ENCODE measurements at places on chromosomes 7 and 10. TPM values are rescaled to one million over a fixed set of nuclear protein-coding genes. Genes with fewer than 3 reads are reported as not detected.

DNA sequence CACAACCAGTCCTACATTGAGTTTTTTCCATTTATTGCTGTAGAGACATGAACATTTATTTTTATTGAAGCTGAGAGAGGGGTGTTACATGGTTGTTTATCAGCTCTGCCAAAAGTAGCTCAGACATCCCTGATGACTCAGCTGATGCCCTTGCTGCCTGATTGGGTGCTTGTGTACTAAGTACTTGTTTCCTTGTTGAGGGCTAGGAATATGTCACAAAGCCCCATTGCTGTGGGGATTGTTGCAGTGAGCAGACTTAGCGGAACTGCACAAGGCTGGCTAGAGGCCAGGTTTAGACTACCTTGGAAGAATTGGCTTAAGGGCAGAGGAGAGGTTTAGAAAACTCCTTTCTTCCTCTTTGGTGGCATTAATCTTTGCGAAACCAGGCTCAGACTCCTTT lies 110.6 kb downstream of the AUTS2 start:
- DNase-seq: no peak

DNA sequence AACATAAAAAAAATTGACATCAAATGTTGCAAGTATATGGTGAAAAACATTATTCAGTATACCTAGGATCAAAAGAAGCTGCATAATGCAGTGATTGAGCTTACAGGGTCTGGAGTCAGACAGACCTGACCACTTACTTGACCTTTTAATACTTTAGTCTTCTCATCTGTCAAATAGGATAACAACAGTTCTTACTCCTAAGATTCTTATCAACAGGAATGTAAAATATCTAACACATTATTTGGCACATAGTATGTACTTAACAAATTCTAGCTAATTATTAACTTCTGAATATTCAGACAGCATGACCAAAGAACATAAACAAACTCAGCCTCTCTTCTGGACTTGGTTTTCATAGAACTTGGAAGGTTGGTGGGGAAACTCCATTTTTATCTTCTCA lies 45.6 kb upstream of the PIP4K2A start:
- DNase-seq: no peak

GRCh38 chr7:90298145-90299038 lies 22.7 kb downstream of the FAM237B start:
- no peak for DNase-seq

DNA sequence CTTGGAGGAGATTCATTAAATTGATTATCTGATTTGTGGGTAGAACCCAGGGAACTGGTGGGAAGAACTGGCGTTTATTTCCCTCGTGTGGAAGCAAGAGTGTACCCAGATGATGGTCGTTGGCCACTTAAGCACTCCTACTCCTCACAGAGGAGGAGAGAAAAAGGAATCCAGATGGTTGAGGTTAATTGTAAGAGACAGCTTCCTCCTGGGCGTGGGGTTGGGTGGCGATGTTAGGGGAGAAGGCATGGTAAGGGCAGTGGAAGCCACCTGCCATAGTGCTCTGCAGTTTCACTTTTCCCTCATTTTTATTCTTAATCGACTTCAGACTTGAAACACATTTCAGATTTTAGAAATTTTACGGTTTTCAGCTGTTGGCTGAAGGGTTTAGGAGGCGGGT lies 104.1 kb downstream of the DOCK1 start:
- no peak for DNase-seq

DNA sequence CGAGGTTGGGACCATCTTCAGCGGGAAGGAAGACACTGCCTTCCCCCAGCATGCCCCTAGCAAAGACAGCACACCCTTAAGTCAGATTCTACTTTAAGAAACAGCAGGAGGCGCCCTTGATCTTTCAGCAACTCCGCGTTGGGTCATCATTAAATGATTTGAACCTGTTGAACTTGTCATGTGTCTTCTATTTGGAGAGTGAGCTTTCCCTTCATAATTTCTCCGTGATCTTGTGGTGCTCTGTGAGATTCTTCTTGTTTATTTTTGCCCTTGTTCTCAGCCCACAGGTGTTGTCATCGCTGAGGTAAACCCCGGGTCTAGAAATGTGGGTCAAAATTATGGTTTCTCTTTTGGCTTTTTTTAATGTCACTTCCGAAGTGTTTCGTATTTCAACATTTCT lies 49.5 kb upstream of the PITRM1 start:
- DNase-seq: no peak

GRCh38 chr7:71988201-71988600 lies 423.9 kb downstream of the CALN1 start:
- DNase-seq: no peak

GRCh38 chr7:67105377-67105776 lies 108.7 kb downstream of the TYW1 start:
- DNase-seq: no peak

GRCh38 chr7:86207740-86208139 lies 436.0 kb upstream of the GRM3 start:
- DNase-seq: no peak

GRCh38 chr7:37701769-37702168 lies 18.2 kb downstream of the GPR141 start:
- DNase-seq: no peak

DNA sequence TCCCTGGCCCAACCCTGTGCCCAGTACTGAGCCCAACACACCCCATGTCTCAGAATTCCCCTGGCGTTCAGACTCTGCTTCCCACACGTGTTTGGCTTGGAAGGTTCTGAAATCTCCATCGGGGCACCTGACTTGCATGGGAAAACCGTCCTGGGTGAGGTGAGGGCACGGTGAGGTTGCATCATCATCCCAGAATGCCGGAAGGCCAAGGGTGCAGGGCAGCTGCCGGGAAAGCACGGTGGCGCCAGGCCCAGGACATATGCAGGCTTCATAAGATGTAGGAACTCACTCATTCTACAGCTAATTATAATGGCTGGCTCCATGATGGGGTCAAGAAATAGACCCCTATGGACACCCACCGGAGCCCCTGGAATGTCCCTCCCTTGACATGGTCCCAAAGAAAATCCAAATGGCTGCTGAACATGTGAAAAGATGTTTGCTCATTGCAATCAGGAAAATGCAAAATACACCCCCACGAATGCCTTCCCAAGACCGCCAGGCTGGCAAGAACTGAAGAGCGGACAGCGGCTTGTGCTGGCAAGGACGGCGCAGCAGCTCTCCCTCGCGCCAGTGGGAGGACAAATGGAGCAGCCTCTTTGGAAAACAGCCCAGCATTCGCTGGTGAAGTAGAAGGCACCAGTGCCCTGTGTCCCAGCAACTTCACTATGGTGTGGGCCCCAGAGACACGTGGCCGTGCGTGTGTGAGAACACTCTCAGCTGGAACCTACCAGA lies 2.3 kb downstream of the KNDC1 start:
- DNase-seq: no peak

The ZP3 gene
- not detected for total RNA-seq

DNA sequence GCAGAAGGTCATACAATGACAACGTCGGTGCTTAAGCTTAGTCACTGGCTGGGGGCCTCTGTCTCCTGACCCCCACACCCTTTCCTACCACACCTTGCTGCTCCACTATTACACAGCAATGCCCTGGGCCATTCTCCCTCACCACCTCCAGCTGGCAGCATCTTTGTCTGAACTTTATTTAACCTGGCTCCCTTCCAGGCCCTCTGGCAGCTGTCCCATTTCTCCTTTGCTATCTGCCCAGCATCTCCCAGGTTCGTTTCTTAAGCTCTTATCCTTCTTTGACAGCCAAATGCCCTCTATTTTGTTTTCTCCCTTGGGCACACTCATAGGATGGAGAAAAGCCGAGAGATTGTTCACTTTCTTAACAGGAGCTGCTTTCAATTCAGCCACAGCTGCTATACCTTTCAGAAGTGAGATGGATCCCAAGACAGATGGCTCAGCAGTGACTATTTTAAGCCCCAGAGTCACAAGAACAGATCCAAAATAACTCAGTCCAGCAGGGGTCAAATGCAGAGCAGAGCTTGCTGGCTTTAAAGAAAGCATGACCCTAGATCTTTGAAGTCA lies 1277.1 kb upstream of the AUTS2 start:
- DNase-seq: peak; percentile 66

DNA sequence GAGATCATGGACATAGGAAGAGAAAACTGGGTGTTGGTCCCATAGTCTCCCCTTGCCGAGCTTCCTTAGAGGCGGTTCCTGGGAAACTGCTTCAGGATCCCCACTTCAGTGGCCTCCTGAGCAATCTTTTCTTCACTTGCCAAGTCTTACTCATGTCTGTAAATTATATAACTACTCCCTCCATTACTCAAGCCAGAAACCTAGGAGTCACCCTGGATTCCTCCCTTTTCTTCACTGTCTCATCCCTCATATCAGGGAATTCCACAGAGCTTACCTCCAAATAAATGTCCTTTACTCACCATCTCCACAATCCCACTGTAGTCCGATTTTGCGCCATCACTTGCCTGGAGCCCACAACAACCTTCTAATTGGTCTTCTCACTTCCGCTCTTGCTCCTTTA lies 29.1 kb upstream of the TRUB1 start:
- no peak for DNase-seq

DNA sequence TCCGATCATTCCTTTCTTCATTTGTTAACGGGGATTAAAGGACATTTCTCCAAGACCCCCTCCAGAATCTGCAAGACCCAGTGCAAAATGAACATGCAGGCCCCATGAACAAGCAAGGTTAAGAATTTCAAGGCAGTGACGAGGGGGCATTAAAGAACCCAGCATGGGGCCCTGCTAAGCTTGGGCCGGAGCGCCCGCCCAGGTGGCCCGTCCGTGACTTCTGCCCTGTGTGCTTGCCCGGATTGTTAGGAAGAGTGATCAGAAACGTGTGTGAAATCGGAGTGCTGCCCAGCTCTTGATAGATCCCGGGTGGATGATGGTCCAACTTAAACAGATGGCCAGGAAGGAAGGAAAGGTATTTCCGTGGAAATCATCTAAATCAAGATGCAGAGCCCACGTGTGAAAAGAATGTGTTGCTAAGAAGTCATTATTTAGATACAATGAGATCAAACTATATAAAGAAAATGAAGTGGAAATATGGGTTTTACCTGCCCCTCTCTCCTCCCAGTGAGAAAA lies 213.6 kb downstream of the KLF6 start:
- DNase-seq: no peak

The RABGEF1 gene
- total RNA-seq: 17.4 TPM

The CUX1 gene
- 125 TPM for total RNA-seq

The CELF2 gene
- total RNA-seq: 74.9 TPM

Measured in left ventricle myocardium inferior (tissue), 1 donor.